ENCODE measurements at places on chromosomes 5 and 9.

- no peak for DNase-seq
Measured at GRCh38 chr5:106574820-106575219, 1095.9 kb downstream of the EFNA5 start.

DNA sequence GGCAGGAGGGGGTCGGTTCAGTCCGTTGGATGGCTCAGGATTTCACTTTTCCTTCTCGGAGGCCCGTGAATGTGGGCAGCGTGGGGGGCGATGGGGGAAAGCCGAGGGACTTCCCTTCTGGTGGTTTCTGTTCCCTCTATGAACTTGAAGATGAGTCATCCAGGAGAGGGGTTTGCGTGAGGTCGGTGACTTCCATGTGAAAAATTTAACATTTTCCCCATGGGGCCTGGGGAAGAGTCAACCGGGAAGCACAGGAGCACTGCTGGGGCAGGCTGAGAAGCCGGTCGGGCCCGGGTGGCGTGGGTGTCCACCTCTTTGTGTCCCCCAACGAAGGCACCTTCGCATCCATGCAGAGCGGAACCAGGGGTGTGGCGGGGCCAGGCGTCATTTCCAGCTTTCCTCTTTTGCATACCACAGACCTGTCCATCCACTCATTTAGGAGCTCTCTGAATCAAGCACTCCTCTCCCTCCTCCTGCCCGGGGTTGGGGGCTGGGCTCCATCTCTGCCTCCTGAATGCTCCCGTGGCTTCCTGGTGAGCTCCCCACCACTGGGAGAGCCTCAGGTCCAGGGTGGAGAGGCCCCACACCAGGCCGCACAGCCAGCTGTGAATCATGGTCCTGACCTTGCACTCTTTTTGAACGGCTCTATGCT is 68.4 kb downstream of the ANKRD33B start:
- DNase-seq: no peak

GRCh38 chr9:125379208-125379607 is 117.6 kb downstream of the GAPVD1 start:
- DNase-seq: no peak

- no peak for DNase-seq
Measured at GRCh38 chr9:21853414-21853813, 51.0 kb downstream of the MTAP start.

DNA sequence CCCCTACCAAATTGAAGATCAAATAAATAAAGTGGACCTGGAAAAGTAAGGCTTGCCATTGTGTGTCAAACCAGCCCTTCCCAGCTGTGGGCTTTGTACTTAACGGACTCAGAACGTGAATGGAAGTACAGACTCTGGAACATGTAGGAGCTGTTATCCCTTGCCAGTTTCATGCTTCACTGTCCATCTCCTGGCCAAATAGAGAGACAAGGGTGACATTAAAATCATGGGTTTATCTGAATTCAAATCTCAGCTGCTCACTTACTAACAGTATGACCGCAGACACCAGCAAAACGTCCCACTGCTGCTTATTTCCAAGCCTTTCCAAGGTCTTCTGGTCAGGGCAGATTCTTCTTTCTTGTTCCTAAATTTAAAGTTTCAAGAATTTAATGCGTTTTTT is 52.2 kb downstream of the EXOSC2 start:
- no peak for DNase-seq

DNA sequence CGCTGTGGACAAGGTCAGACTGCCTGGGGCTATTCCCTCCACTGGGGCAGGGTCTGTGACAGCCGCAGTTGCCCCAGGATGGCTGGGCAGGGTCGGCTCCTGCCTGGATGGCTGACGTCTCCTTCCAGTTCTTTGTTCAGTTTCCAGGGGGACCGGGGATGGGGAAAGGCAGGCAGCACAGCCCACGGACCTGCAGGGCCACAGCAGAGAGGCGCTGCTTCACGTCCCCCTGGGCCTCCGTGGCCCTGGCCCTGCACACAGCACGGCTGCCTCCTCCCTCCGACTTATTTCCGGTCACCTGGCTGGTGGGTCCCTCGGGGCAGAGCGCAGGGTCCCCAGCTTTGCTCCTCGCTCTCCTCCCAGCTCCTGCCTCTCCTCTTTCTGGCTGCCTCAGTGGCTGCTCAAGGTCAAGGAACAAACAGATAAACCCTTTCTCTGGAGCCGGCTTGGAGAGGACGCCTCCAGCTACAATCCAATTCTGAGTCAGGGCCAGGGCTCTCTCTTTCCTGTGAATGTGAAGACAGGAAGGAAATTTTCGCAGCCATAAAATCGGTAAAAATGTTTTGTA is 169.7 kb downstream of the C9orf50 start:
- DNase-seq: no peak

DNA sequence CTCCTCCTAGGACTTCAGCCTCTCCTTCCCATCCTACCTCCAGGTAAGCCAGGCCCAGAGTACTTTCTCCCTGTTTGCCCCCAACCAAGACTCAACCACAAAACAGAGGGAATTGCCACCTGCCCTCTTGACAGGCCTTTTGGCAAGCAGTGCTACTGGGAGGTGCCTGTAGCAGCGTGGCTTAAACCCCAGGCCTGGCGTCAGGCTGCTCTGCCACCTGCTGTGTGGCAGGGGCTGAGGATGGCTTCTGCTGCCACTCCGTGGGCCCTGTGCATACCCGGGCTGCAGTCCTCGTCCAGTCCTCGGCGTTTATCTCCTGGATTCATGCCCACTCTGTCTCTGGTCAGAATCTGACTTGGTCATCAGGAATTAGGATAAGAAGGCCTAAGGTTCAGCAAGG is 163.1 kb downstream of the PAX5 start:
- no peak for DNase-seq

DNA sequence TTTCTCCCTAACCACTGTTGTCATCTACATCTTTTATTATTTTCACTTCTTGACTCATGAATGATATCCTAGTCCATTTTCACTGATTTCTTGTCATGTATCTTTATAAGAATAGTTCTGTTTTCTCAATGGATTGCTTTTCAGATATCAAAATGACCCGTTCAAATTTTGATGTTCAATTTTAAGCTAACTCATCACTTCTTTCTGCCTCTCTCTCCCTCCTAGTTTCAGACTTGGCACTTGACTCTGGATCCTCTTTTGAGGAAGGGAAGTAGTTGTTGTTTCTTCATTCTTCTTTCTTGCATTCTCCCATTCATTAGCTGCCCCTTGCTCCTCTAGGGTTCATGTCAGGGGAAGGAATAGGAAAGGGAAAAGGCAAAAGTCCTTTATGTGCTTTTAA is 23.7 kb downstream of the CSNK1G3 start:
- no peak for DNase-seq

DNA sequence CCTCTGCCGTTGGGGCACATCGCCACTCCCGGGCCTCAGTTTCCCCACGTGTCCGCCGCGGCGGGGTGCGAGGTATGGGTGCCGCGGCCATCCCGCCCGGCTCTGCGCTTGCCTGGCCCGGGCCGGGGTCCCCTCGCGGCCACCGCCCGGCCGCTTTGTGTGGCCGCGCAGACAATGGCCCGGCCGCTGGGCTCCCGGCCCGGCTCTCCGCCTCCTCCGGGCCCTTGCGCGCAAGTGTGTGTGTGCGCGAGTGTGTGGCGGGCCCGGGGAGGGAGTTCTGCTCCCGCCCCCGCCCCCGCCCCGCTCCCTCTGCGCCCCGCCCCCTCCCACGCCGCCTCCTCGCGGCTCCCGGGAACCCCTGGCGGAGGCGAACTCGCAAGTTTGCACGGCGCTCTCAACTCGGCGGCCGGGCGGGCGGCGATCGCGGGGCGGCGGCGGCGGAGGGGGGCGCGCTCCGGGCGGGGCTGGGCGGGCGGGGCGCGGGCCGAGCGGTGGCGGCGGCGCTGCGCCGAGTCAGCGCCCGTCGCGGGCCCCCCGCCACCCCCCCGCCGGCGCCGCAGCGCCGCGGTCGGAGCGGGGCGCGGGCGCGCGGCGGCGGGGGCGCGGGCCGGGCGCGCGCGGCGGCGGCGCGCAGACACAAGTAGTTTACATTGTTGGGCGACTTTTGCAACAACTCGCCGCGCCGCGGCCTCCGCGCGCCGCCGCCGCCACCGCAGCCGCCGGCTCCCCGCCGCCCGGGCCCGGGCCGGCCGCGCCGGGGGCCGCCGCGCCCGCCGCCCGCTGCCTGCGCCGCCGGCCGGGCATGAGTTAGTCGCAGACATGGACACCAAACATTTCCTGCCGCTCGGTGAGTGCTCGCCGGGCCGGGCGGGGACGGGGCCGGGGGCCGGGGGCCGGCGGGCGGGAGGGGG is at the start of gene RXRA:
Gene RXRA, plus strand, starts transcription at position 643 of the 911 bp plus-strand sequence. Its CDS starts 177 bp downstream, at position 820.
- DNase-seq: peak; percentile 66

GRCh38 chr5:180820788-180821321 is 18.2 kb upstream of the MGAT1 start:
- no peak for DNase-seq

All from WTC11 (cell line).